Left colon (tissue), 2 donors: ENCODE measurements at places on chromosomes 2 and 18.

- no peak for DNase-seq
Observed at GRCh38 chr2:102369866-102370265, 14.3 kb downstream of the IL18R1 start.

DNA sequence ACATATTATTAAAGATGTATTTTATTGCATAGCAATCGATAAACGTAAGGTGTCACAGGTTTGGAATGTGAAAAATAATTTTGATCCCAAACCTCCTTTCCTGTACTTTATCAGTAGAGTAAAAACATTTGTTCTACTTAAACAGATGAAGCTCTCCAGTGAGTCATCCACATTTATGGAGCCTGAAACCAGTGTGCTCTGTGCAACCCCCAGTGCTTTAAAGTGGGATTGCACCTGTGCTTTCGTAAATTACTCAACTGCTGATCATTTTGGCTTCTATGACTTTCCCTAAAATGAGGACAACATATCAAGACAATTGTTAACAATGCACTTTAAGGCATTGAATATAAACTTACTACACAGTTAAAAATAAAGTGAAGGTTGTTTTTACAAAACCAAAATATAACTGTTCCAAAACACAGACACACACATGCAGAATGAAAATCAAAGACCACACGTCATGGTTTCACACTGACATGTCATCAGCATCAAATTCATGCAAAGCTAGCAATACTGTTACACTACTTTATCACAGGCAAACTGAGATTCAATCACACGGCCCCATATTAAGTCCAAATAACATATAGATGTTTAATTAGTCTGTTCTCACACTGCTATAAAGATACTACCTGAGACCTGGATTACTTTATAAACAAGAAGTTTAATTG lies 9.7 kb downstream of the TMEM18 start:
- DNase-seq: no peak

GRCh38 chr2:197915548-197916265 lies 111.3 kb downstream of the PLCL1 start:
- no peak for DNase-seq

DNA sequence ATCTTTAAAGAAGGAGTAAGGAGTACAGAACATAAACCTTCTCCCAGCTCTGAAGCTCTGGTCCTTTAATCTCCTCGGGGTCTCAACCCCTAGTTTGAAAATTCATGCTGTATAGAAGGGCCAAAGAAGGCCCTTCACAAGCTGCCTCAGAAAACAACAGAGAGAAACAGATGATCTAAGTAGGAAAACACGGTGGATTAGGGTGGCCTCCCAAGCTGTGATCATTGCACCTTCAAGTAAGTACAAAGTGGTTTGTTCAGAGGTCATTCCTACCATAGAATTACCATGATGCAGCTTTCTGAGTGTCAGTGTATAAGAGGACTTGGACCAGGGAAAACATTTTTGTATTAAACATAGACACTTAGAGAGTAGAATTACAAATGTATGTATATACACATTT lies 10.9 kb downstream of the TMEM169 start:
- DNase-seq: no peak

DNA sequence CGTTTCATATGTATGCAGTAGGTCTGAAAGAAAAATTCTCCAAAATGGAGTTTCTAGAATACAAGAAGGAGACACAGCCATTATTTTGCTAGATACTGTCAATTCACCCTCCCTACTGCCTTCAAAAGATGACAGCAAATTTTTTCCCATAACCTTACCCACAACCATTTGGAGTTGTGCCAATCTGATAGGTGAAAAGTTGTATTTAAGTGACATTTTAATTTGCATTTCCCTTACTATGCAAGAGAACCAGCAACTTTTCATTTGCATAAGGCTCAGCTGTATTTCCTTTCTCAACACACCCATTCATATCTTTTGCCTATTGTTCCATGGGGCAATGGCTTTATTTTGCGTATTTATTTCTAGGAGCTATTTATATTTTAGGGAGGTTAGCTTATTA lies 31.4 kb upstream of the IL18RAP start:
- DNase-seq: no peak
